Kidney (tissue), 22 donors: ENCODE measurements at places on chromosomes 1 and 21. TPM values are rescaled to one million over a fixed set of nuclear protein-coding genes. Genes with fewer than 3 reads are reported as not detected.

Gene MYBPH
- total RNA-seq, result not detected

Gene RIMS3
- total RNA-seq, result 6.2 TPM

- DNase-seq, result no peak
Measured at GRCh38 chr1:90282811-90283210, 287.9 kb downstream of the ZNF326 start.

DNA sequence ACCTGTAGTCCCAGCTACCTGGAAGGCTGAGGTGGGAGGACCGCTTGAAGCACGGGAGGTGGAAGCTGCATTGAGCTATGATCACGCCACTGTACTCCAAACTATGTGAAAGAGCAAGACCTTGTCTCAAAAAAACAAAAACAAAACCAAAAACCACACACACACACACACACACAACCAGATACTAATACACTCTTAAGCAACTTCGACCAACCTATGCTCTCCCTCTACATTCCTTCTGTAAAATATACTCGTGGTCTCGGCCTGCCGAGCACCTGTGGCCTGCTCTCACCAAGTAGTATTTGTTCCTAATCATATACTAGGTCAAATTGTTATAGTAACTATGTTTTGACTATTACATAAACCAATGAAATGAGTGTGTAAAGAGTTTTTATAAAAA, 13.5 kb upstream of the SYT2 start:
- no peak for DNase-seq

- DNase-seq, result no peak
Measured at GRCh38 chr21:37763298-37763697, 153.0 kb downstream of the KCNJ6 start.

DNA sequence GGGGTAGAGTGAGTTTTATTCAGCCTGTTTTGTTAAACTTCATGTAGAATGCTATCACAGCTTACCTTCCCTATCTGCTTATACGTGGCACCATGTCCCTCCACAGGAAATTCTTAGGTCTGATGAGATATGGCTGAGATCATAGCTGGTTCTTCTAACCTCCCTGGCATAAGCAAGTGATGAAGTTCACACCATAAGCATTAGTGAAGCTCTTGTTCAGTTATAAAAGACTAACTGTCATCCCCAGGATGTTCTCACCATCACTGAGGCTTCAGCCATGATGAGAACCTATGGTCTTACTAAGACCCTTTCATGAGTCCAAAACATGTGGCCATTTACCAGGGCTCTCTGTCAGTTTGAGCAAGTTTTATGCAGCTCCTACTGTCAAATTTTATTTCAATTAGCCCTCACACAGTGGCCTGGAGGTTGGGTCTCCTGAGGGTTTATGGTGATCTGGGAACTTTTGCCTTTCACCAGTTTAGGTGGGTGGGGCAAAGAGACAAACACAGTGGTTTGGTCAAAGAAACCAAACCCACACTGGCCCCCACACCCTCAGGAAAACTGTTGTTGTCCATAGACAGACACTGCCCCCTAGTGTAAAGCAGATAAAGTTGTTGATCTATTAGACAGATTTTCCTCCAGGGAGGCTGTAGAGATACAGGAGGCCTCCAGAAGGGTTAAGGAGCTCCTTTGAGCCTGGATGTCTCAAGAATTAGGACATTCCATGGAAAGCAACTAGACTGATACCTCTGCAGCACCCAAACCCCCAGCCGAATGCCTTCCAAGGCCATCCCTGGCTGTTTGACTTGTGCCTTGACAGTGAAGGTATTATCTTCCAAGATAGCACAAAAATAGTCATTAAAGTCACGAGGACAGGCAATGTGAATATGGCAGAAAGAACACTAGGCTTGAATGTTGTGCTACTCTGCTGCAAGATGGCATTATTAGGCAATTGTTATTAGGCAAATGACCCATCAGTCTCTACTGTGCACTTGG, 5.0 kb downstream of the SLC22A15 start:
- peak; percentile 51 for DNase-seq

- DNase-seq, result no peak
Measured at GRCh38 chr1:23936481-23937176, 23.0 kb upstream of the PNRC2 start.

Gene TFF2
- not detected for total RNA-seq

DNA sequence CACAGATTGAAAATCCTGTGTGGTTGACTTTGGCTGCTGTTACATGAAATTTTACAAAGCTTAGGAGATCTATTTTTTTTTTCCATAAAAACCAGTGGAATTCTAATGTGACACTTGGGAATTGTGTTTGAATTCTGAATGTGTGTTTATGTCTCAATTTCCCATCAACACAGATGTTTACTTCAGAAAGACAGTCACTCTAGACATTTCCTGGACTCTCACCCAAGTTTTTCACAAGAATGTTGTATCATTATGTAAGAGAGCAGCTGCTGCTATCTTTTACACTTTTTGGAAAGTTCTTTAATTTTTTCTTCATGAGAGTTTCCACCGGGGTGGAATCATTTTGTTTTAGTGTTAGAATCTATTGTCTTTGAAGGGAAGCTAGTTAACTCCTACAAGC, 210.1 kb downstream of the GIPC2 start:
- no peak for DNase-seq

- no peak for DNase-seq
Measured at GRCh38 chr1:220239966-220240365, 32.3 kb downstream of the RAB3GAP2 start.
